Mesothelial cell of epicardium (in vitro differentiated cells): ENCODE measurements at places on chromosomes 1 and 21.

- DNase-seq, result no peak
Measured at GRCh38 chr1:155379180-155379579, 58.5 kb downstream of the RUSC1 start.

GRCh38 chr1:8318436-8318835 lies 522 bp downstream of the SLC45A1 start:
- DNase-seq, result no peak

GRCh38 chr21:17270229-17270628 lies 242.6 kb upstream of the CXADR start:
- DNase-seq, result no peak

DNA sequence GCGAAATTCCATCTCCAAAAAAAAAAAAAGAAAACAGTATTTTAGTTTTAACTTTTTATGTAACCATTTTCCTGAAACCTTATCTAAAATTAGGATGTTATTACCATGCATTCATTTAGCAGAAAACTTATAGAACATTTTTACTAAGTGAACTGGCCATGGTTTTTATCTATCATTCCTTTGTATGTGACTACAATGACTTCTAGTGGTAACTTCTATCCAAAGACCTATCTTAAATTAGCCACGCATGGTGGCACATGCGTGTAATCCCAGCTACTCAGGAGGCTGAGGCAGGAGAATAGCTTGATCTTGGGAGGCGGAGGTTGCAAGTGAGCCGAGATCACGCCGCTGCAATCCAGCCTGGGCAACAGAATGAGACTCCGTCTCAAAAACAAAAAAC lies 11.4 kb downstream of the GGPS1 start:
- DNase-seq, result no peak

DNA sequence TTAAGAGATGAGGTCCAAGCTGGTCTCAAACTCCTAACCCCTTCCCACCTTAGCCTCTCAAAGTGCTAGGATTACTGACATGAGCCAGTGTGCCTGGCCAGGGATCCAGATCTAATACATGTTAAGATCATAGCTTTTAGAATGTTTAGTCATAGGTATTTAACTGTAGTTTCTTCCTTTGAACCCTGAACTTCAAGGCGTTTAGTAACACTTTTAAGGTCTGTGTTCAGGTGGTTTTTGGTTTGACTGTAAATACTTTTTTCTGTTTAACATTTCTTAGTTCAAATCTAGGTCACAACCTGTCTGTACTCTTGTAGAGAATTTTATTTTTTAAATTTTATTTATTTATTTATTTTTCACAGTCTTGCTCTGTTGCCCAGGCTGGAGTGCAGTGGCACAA lies 28.1 kb downstream of the RAP1A start:
- DNase-seq, result no peak

DNA sequence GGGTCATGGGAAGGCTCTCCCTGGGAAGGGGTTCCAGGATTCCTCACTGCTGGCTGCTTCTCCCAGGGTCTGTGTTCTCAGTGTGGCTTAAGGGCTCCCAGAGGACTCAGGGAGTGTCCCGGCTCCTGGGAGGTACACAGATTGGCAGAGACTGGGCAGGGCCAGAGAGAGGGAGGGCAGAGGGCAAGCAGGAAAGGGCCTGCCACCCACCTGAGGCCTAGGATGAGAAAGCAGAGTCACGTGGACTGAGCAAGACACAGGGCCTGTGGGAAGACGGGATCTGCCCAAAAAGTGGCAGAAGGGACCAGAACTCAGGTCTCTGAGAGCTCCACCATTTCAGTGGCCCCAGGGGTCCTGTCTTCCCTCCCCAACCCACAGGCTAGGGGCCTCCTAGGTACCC lies 871 bp downstream of the SLFNL1 start:
- no peak for DNase-seq

GRCh38 chr1:45545553-45546310 lies 4.9 kb upstream of the AKR1A1 start:
- no peak for DNase-seq

- no peak for DNase-seq
Measured at GRCh38 chr1:159084867-159085266, 8.3 kb upstream of the AIM2 start.

GRCh38 chr1:42168391-42168670 lies 3.8 kb upstream of the GUCA2A start:
- no peak for DNase-seq

DNA sequence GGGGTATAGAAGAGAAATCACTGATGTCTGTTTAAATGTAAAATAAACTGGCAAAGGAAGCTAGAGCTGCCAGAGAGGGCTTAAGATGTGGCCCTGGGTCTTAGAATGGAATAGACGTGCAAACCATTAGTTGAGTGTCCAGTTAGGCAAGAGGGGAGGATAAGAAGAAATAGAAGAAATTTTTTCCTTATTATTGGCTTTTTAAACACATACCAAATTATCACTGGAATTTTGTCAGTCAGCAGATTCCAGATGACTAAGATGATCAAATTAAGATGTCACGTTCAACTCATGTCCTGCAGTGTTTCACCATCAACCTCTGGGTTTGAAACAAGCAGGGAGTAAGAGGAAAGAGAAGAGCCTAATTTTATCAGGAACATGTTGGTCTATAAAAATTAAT lies 71.6 kb upstream of the C1orf21 start:
- DNase-seq, result no peak

DNA sequence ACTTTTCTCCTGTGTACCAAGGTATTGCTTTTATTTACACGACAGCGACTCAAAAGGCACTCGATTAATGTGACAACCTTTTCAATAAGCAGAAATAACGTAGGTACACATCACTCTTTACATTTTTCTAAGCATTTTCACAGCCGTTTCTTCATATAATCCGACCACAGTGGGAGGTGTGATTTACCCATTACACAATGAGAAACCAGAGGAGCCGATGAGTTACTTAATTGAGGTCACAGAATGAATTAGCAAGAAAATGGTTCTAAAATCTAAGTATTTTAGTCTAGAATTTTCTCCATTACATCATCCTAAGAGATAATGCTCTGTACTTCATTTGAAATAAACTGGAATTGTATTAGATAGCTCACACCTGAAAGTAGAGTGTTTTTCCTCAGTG lies 71.5 kb downstream of the UMODL1 start:
- DNase-seq, result no peak

GRCh38 chr1:31762726-31763670 lies 1.1 kb downstream of the ADGRB2 start:
- peak; percentile 63 for DNase-seq

DNA sequence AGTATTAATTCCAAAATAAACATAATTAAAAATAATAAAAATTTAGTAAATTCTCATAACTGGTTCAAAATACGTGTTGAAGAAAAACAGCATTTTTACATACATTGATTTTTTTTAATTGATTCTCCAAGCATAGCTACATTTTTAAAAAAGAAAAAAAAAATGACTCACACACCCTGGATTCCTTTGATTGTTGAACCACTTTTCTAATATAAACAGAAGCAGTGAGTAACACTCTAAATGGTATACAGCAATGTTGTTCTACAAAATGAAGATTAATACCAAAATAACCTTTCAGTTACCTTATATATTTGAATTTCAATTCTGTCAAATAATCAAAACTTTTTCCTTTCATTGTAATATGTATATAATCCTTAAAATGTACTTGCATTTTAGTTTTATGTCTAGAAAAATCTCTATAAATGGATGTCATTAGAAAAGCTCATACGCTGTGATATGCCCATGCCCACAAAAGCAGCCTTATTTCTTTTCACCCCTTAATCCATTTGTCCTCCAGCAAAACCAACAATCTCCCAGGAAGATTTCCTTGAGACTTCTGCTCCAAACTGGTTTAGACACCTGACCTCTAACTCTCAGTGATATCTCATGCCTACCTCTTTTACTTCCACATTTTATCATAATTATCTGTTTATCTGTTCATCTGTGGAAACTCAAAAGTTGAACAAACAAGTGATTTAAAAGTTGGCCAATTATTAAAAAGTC lies 246.4 kb upstream of the NR5A2 start:
- no peak for DNase-seq

DNA sequence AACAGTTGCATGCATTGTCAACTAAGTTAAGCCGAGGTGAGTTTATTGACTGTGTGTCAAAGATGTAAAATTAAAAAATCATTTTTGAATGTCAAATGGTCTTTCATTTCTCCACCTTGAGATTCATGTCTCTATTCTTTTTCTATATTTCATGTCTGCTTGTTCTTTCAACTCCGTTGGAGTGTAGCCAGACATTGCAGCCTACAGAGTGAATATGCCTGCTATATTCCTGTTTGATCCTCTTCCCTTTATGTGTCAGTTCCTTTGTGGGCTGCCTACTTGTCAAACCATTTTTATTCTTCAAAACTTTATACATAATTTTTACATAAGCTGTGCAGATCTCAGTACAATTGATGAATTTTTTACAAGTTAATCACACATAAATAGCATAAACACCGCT lies 1325.8 kb upstream of the PRMT6 start:
- DNase-seq, result no peak

DNA sequence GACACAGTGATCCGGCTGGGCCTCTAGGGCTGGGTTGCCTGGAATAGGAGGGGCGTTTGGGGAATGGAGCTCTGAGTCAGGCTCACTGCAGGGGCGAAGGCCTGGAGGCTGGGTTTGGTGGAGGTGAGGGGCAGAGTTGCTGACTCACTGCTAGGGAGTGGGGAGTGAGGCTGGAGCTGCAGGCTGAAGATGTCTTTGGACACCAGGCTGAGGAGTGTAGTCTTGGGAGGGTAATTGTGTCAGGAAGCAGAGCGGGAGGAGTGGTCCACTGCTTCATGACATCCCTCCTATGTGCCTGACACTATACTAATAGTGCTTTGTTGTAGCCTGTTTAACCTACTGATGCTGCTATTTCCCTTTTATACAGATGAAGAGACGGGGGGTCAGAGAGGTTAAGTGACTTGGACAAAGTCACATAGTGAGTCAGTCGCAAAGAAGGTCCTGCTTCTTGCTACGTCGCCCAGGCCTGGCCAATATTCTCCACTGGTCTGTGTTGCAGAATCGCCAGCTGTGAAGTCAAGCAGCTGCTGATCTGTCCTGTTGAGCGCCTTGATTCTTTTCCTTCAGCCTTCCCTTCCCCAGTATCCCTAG lies 13.6 kb downstream of the ACTL8 start:
- no peak for DNase-seq

DNA sequence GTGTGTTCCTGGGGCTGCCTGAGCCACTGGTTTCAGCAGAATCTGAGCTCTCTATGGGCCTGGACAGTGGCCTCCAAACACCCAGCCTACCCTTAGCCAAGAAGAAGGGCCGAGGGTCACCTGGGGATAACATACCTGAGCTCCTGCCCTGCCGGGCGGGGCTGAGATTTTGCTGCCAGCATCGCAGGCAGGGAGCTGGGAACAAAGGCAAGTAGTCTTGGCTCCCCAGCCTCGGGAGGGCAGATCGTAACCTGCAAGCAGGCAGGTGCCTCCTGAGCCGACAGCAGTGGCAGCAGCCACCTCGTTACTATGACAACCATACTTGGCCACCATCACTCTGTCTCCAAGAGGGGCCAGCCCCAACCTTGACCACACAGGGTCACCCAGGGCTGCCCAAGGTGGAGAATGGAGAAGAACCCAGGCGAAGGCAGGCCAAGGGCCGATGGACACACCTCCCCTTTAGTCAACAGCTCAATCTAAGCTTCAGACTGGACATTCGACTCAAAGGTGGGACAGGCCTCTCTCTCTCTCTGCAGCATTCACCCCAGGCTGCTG lies 54.6 kb downstream of the TOMM20 start:
- no peak for DNase-seq

GRCh38 chr1:19650416-19651140 lies 6.5 kb downstream of the NBL1 start:
- DNase-seq, result no peak

DNA sequence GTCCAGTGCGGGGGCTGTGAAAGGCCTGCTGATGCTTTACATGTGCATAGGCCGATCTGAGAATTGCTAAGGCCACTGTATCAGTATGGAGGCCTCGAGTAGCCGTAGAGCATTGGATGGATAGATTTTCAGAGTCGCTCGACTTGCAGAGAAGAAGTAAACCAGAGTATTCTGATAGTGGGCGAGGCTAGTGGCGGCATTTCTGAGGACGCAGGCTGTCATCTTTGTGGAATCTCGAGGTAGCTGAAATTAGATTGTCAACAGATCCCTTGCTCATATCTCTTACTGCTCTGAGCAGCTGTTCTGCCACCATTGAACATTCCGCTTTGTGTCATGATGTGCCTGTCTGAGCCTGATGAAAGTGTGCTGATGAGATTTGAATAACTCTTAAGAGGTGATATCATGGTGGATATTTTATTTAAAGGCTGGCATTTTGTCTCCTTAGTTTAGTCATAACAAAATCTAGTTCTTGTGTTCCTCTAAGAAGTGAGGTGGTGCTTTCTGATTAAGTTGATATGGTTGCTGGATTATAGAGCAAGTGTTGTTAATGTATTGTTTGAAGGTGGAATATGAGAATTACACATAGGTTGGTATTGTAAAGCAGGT lies 1.5 kb downstream of the KIF1B start:
- no peak for DNase-seq

DNA sequence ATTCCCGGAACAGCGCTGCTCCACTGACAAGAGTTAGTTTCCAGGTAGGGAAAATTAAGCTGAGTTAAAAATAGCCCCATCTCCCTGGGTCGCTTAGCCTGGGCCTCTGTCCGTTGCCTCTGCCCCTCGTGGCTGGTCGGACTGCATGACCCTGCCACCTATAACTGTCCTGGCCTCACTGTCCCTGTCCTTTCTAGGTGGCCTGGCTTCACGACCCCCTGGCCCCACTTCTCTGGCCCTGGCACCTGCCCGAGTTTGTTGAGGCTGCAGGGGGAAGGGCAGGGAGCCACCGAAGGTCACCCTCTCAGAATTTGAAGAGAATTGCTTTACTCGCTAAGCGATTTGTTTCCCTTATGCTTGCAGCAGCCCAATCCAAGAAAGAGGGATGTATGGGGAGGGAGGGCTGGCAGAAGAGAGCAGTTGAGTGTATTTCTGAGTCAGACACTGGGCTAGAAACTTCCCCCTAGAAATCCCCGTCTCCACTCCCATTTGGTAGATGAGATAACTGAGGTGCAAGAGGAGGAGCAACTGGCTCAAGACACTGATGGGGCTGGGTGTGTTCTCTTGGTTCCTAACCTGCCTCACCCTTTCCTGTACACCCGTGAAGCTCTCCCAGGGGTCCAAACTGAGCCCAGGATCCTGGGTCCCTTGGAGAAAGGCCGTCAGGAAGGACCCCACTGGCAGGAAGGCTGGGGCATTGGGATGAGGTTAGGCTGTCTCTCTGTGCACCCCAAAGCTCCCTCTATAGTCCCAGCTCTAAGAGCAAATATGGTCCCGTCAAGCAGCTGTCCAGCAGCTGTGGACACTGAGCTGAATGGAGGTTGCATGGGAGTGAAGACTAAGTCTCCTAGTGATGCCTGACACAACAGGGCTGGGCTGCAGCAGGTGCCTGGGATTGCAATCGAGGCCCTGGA lies 2.9 kb upstream of the EDN2 start:
- no peak for DNase-seq

GRCh38 chr1:53641481-53642214 lies 97.3 kb downstream of the GLIS1 start:
- DNase-seq, result peak; percentile 8

GRCh38 chr1:26583646-26584485 lies 54.3 kb downstream of the RPS6KA1 start:
- no peak for DNase-seq

GRCh38 chr1:109138358-109138757 lies 24.4 kb downstream of the ELAPOR1 start:
- no peak for DNase-seq

GRCh38 chr1:29576510-29576909 lies 340.2 kb downstream of the PTPRU start:
- no peak for DNase-seq

GRCh38 chr1:185644531-185644930 lies 89.7 kb upstream of the HMCN1 start:
- DNase-seq, result no peak

GRCh38 chr21:43703035-43703880 lies 15.7 kb upstream of the PDXK start:
- DNase-seq, result no peak
